ENCODE measurements at places on chromosomes 1 and 21. TPM values are rescaled to one million over a fixed set of nuclear protein-coding genes. Genes with fewer than 3 reads are reported as not detected.

PRXL2B gene
- 59.6 TPM for total RNA-seq

BTBD19 gene
- total RNA-seq: 5.9 TPM

NTMT2 gene
- total RNA-seq: not detected

TPM3 gene
- 1,041 TPM for total RNA-seq

C1orf159 gene
- total RNA-seq: 15.6 TPM

SPATA45 gene
- not detected for total RNA-seq

ARL8A gene
- 41.4 TPM for total RNA-seq

NDUFS2 gene
- 119 TPM for total RNA-seq

SLFNL1 gene
- 0.07 TPM for total RNA-seq

PCAT6 gene
- total RNA-seq: not detected

PRDM16 gene
- total RNA-seq: not detected

PDZK1IP1 gene
- total RNA-seq: 0.30 TPM

KCNA10 gene
- total RNA-seq: not detected

SAMD11 gene
- total RNA-seq: not detected

KRTAP19-3 gene
- not detected for total RNA-seq

PRKAB2 gene
- total RNA-seq: 8.9 TPM

SLC6A17 gene
- total RNA-seq: 2.0 TPM

DYNLT5 gene
- total RNA-seq: 1.4 TPM

FAM43B gene
- total RNA-seq: not detected

KCNK2 gene
- total RNA-seq: not detected

PDXK gene
- 51.5 TPM for total RNA-seq

UCK2 gene
- 61.1 TPM for total RNA-seq

TDRD10 gene
- 2.6 TPM for total RNA-seq

KIAA0319L gene
- total RNA-seq: 25.8 TPM

TTC13 gene
- 9.0 TPM for total RNA-seq

EDN2 gene
- total RNA-seq: not detected

TFF1 gene
- not detected for total RNA-seq
